ENCODE measurements at places on chromosomes 13 and 19. TPM values are rescaled to one million over a fixed set of nuclear protein-coding genes. Genes with fewer than 3 reads are reported as not detected.

MAU2 gene
- total RNA-seq: 12.1 TPM

FGF22 gene
- total RNA-seq: not detected

RHPN2 gene
- 22.1 TPM for total RNA-seq

REX1BD gene
- 45.4 TPM for total RNA-seq

PRSS57 gene
- not detected for total RNA-seq

GJB2 gene
- total RNA-seq: 192 TPM

TMC4 gene
- total RNA-seq: 23.2 TPM

KCTD4 gene
- total RNA-seq: not detected

WDR87 gene
- total RNA-seq: not detected

N4BP2L1 gene
- 1.5 TPM for total RNA-seq

ERICH6B gene
- total RNA-seq: not detected

NLRP4 gene
- total RNA-seq: not detected

- no peak for DNase-seq
Observed at GRCh38 chr13:45208132-45208531, 7.3 kb upstream of the KCTD4 start.

DNA sequence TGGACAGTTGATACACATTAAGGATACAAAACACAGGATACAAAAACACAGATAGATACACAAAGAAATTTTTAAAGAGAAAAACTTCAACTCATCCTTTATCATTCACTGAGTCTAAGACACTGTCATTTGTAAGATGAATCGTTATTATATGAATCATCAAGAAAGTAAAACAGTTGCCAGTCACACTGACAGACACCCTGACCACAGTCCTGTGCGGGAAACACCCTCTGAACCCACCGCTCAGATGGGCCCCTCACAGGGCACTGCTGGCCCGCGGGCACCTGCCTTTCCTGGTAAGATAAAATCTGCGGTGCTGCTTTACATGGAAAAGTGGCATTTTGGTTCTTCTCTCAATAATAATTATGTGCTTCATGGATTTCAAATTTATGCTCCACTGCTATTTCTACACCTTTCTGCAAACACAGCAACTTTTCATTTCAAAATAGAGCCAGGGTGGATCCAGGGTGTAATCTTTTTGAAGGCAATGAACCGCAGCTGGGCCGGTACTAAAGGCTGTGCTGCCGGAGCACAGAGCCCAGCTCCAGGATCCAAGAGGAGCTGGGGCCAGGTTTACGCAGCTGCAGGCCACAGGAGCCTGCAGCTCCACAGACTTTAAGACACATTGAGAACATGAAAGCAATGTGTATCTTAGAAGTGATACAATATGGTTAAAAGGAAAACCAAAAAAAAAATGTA is 76.8 kb downstream of the TUBGCP3 start:
- peak; percentile 10 for DNase-seq

DNA sequence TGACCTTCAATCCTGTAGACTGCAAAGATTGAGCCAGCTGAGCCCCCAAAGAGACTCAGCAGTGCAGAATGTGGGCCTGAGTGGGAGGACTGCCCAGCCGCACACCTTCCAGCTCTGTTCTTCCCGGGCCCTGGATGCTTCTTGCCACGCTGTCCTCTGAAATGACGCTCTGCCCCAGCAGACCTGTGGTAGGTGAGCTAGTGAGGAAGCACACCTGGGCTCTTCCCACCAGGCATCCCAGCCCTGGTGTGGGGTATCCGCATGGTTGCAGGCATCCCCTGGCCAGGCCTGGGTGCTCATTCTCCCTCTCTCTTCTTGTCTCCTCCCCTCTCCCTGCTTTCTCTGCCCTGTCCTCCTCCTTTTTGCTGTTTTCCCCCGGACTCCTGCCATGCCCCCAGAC is 9.8 kb upstream of the MZF1 start:
- DNase-seq: no peak

DNA sequence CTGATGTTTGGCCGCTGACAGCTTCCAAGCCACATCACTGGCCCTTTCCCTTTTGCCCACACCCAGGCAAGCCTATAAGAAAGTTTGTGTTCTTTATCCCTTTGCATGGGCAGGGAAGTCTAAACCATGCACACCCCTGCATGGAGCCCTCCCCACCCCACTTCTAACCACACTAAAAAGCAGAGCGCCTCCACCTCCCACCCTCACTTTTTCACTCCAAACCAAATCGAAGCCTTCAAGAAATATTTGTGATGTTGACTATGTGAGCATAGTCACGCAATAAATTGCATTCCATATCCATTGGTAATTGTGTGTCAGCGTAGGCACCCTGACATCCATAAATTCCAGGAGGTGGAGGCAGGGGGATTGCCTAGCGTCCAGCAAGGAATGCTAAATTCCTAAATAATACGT is 104.4 kb upstream of the LSM14A start:
- no peak for DNase-seq

GRCh38 chr19:38233740-38234251 is 9.8 kb upstream of the DPF1 start:
- DNase-seq: peak; percentile 47

GRCh38 chr13:90968166-90968904 is 379.2 kb upstream of the MIR17HG start:
- peak; percentile 29 for DNase-seq

- no peak for DNase-seq
Observed at GRCh38 chr13:49530457-49530856, 34.7 kb downstream of the PHF11 start.

- no peak for DNase-seq
Observed at GRCh38 chr19:8461891-8462290, 17.1 kb downstream of the HNRNPM start.

GRCh38 chr13:34417896-34418295 is 524.2 kb upstream of the NBEA start:
- no peak for DNase-seq

GRCh38 chr19:34259367-34260095 is 5.2 kb downstream of the GARRE1 start:
- DNase-seq: no peak

DNA sequence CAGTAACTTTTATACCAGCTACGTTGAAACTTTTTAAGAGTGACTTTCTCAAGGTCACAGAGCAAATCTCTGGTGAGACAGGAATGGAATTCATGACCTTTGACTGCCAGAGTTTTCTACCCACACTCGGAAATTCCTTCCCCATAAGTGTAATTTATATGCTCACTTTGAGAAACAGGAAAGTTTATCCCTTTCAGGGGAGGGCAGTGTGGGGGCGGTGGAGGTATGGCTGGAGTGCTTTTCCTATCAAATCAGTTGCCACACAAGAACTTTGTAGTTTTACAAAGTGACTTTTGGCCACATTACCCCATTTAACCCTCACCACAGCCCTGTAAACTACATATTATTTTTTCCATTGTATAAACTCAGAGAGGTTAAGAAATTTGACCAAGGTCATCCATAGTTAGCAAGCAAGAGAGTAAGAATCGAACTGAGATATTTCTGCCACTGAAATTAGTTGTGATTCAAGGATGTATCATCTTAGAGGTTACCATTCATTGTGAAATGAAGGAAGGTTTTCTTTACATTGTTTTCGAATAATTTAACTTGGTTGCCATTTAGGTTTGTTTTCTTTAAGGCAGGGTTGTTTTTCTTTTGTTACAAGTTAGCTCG is 5.9 kb downstream of the KLF12 start:
- DNase-seq: peak; percentile 33

- peak; percentile 59 for DNase-seq
Observed at GRCh38 chr19:3710265-3710812, 2.2 kb downstream of the TJP3 start.

DNA sequence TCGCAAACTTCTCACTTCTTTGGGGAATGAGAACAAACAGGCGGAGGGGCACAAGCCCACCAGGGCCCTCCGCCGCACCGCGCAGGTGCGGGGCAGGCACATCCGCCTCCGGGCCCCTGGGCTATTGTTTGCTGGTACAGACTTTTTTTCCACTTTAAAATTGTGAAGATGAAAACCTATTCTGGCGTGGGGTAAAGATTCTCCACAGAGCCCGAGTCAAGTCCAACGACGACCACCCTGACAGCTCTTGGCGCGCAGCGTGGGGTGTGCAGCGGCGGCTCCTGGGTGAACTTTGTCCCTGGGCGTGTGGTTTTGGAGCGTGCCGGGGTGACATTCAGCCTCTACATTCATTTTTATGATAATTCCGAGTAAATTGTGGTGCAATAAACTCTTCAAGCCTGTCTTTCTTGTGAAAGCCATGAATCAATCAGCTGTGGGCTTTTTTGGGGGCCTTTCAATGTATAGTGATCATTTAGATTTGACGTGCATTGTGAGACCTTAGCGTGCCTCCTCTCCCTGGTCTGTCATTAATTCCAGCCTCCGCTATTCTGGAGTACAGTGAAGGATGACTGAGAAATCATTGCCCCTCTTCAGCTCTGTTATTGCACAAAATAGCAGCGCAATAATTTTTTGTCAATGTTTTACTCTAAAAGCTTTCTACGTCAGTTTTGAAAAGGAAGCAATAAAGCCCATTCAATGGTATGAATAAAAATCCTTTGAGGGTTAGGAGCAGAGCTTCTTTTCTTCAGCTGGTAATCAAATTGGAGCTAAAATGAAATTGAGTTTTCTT is 90.0 kb downstream of the TEX29 start:
- no peak for DNase-seq

GRCh38 chr19:41802770-41803169 is 6.4 kb downstream of the CEACAM3 start:
- DNase-seq: no peak

- no peak for DNase-seq
Observed at GRCh38 chr19:13152356-13152973, 2.3 kb downstream of the IER2 start.

DNA sequence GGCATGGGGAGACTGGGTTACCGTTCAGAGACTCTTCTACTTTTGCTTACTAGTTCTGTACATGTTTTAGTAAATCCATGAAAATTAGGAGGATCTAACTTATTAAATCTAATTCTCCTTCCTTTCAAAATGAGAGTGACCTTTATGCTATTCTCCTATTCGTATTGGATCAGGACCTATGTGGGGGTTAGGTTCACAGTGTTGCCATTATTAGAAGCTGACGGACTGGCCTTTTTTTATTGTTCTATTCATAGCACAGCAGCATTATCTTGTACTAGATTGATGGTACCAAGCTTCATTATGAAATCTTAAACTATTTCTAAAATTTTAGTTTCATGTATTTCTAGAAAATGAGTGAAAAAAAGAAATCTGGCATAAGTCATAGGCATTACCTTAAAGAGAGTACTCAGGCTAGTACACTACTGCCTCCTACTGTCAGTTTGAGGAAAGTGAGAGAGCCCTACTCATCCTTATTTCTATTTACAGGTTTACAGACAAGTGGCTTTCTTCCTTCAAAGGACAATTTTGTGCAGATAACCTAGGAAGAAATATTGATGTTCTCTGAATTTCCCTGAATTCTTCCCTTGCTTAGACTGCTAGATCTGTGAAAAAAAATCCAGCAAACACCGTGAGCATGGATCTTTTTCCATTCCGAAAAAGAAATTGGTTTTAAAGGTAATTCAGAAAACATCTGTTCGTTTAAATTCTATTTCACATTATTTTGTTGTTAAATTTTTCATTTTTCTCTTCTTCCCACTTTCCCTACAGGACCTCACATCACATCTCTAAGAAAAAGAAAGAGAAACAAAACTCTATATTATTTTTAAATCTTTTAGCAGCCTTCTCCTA is 485.5 kb downstream of the DIAPH3 start:
- DNase-seq: peak; percentile 64

DNA sequence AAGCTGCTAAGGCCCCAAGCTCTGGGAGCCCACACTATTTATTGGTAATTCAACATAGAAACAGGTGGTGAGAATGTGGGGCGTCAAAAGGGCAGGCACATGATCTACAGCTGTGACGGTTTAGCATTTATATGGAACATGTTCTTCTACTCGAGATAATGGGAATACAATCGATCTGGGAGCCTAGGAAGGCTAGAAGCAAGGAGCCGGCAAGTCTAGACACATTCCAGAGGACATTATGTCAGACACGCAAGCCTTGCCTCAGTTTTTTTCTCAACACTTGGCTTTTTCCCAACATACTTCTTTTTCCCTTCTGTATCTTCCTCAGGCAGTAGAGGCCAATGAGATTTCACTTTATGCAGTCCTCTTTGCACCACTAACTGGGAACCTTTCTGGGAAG is 315.7 kb upstream of the SLITRK5 start:
- DNase-seq: peak; percentile 26

GRCh38 chr13:110341445-110342244 is 34.6 kb downstream of the COL4A2 start:
- DNase-seq: peak; percentile 21

GRCh38 chr13:113856716-113857065 is 7.2 kb downstream of the GAS6 start:
- no peak for DNase-seq

GRCh38 chr13:26561651-26562511 is 4.4 kb downstream of the WASF3 start:
- DNase-seq: peak; percentile 13

- peak; percentile 50 for DNase-seq
Observed at GRCh38 chr19:13007292-13008045, 12.2 kb downstream of the NFIX start.

GRCh38 chr13:58329746-58330145 is 698.2 kb downstream of the PCDH17 start:
- no peak for DNase-seq

GRCh38 chr19:21915411-21915810 is 79.4 kb upstream of the ZNF43 start:
- no peak for DNase-seq

DNA sequence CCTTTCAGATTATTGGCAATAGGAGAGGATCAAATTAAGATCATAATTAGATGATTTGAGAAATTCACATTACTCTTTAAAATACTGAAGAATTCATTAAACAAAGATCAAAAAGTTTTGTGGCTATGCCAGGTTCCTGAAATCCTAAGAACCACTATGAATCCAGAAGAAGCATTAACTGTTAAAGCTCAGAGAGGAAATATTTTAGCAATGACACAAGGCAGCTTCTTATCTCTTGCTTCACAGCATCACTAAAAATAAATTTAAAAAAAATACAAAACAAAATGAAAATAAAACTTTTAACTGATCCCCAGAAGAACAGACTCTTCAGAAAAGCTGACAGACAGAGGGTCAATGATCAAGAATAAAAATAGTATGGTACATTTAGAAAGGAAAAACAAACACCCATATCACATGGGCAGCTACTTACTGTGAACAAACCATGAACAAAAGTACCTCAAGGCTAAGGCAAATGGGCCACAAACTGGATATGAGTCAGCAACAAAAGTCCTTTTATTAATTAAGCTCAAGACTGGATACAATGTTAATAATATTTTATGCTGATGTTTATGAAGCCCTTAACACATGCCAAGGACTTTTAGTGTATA is 19.6 kb downstream of the RNF6 start:
- no peak for DNase-seq

DNA sequence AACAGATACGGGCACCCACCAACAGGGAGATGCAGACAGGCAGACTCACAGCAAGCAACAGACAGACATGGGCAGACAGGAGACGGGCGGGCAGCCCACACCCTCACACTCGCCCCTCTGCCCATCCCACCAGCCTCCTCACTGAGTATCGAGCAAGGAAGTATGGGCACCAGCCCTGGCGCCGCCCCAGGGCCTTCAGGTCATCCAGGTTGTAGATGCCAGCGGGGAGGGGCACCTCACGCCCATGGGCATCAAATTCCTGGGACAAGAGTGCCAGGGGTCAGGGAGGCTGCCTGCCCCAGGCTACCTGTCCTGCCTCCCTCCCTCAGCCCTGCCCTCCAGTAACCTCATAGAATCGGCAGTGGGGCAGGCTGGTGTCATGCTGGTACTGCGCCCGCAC is 5.7 kb downstream of the ERCC2 start:
- no peak for DNase-seq

GRCh38 chr13:22839603-22840530 is 340.9 kb upstream of the SGCG start:
- no peak for DNase-seq

Data from bronchial epithelial cell (primary cell).